Spinal cord (tissue), 10 donors: ENCODE measurements at places on chromosomes 7 and 10.
A peak's percentile ranks its signal among the peaks of the same experiment; 100 is the strongest.

DNA sequence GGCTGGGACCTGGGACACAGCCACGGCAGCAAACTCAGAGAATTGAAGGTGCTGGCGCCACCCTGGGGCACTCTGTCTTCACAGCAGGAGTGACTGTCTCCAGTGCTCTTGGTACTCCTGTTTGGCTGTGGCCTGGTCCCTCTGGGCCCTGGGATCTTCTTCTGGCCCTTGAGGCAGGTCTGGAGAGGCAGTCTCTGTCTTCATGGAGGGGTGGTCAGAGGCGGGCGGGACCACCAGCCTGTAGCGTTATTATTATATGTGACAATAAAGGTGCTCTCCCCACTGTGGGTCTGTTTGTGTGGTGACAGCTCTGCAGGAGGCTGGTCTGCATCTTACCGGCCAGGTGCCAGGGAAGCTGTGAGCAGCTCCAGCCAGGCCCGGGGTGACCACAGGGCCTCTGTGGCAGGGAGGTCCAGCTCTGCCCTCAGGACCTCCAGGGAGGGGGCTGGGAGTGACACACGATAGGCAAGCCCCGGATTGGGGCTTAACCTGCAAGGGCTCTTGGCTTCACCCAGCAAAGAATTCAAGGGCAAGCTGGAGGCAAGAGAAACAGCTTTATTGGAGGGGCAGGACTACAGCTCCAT lies 70.3 kb downstream of the MYL10 start:
- DNase-seq: no peak

DNA sequence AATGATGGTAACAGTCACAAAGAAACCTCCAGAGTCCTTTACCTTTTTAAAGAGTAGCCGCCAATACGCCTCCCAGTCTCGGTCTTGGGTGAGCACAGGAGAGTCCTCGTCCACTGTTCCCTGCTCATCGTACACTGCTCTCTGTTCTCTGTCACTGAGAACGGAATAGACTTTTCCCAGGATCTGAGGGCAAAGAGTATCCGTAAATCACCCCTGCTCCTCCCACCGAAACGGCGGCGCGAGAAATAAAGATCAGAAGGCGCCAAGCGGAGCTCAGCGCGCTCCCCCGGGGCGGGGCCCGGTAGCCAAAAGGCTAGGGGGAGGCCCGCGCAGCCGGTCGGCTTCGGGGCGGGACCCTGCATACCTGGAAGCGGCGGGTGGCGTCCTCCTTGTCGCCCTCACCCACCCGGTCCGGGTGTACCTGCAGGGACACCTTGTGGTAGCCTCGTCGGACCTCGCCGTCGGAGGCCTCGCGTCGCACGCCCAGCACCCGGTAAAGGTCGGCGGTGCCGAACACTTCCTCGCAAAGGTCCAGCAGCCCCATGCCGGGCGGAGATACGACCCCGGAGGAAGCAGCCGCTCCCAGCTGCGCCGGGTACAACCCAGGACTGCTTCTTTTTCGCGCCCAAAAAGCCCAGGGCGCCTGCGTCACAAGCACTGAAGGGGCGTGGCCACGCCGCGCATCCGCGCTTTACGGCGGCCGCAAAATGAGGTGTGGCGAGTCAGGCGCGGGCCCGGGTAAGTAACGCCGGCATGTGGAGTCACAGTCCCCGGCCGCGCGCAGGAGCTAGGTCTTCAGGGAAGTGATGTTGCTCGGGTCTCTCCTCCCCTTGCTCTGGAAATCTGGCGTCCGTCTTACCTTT lies at the start of gene DNAJC9:
DNAJC9 (minus strand) TSS at position 610 of the 863 bp plus-strand sequence; CDS start at position 544, 66 bp downstream.
- peak; percentile 97 for DNase-seq

DNA sequence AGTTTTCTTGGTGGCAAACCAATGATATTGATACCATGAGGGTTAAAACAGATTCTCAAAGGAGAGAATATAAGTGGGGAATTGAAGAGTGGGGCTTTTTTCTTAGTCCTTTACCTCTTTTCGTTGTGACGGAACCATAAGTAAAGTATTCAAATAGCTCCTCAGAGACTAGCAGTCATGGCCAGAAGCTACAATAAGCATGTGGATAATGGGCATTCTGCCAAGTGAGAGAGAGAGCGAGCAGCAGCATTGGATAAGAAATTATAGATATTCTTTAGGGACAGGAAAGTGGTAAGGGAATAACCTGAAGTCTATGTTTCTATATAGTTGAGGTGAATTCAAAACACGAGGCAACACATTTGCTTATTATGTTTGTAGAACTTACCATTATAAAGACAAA lies 235.1 kb downstream of the SEMA3E start:
- no peak for DNase-seq

- no peak for DNase-seq
Observed at GRCh38 chr10:88361494-88361893, 221.6 kb downstream of the RNLS start.

DNA sequence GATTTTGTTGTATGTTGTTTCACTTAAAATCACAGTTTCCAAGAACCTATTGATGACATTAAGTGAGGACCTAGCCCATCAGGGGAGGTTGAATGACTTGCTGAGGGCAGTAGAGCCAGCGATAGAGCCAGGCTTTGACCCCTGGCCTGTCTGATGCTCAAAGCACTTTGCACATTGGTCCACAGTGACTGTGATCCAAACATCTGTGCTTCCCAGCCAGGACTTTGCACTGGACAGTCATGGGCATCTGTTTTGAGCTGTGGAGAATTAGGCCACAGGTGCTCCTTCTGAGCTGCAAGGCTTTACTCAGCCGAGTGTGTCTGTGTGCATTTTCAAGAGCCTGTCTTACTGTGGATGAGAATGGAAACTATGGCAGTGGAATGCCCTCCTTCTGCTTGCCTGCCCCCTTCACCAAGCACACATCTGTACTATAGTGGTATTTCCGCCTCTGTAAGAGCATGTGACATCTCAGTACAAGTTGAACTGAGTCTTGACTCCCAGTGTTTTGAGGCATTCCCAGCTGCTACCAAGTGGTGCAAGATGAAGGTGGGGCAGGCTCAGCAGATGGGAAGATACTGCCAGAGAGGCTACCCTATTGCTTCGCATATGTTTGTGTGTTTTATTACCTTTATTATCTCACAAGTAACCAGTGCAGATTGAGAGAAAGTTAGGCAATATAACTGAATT lies 72.7 kb upstream of the AOAH start:
- DNase-seq: peak; percentile 43

DNA sequence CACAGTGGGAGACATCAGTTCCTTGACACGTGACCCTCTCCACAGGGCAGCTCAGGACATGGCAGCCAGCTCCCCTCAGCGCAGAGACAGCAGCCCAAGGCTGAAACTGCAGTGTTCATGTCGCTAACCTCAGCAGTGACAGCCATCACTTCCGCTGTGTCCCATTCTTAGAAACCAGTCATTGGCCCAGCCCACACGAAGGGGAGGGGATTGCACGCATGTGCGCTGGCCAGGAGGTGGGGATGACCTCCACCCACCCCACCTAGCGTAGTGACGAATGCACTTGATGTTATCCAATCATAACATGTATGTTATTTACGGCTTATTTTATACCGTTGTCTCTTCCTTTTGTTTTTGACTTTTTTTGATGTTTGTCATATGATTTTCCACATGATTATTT lies 36.9 kb upstream of the EGFR start:
- no peak for DNase-seq

GRCh38 chr7:9776900-9777299 lies 1196.8 kb upstream of the PHF14 start:
- DNase-seq: no peak

DNA sequence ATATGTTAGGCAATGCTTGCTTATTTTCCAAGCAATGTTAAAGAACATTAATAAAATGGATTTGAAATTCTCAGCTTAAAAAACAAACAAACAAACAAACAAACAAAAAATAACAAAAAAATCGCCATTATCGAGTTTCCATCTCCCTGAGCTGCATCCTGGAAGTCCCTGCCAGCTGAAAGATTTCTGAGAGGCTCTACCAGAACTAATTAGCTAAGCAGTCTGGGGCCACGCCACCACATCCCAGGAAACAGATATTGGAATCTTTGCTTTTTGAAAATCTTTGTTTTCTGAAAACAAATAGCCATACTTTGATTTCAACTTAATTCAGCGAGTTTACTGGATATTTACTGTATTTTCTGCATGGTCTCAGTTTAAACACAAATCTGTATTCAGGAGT lies 143.6 kb downstream of the LSMEM1 start:
- no peak for DNase-seq

DNA sequence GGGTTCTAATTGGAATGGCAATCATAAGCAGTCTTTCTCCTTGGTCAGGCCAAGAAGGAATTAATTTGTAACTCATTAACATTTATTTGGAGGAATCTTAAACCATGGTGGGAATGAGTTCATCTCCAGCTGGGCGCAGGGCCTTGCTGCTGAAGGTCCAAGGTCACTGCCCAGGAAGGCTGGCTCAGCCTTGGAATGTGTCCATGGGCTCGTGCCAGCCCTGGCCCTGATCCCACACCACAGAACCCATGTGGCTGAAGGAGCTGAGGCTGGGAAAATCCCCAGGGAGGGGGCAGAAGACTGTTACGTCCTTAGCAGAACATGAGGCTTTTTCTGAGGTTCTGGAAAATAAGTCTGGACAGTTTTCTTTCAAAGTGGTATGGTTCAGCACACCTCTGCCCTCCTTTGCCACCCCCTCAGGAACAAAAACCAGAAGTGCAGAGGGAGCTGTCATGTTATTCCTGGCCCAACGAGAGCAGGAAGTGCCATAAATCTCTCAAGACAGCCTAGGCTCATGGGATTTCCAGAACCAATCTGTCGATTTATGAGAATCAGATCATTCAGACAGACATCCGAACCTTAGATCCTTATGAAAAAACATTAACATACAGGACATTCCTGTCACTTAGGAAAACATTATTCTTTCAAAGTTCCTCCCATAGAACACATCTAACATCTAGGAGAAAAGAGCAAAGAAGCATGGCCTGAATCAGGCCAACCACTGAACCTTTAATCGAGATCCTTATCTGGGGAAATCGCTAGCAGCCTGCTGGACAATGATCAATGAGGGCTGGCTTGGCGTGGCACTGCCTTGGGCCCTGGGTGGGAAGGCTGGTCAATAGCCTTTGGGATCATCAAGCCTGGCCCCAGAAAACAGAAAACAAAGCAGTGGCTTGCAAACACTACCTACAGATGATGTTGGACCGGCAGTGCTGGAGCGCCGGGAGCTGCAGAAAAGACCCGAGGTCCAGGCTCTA lies 134.3 kb downstream of the TAX1BP1 start:
- no peak for DNase-seq

GRCh38 chr10:91312382-91312733 lies 91.9 kb downstream of the PCGF5 start:
- no peak for DNase-seq

GRCh38 chr10:58641708-58642107 lies 129.0 kb downstream of the BICC1 start:
- DNase-seq: no peak

DNA sequence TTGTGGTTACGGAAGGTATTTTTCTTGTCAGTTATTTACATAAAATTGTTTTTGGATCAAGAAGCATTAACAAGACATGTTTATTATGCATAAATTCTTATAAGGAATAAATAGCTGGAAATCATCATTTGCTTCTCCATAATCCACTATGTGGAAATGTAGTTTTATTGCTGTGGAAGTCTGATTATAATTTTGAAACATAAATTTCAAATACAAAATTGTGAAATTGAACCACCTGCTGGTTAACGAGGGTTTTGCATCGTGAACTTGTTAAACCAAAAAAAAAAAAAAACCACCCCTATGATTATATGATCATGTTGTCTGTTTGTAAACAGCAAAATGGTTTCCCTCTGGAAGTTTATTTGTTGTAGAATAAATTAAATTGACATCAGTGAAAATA lies 25.9 kb downstream of the ABRAXAS2 start:
- DNase-seq: peak; percentile 53
